ENCODE measurements at places on chromosomes 6 and 20.

DNA sequence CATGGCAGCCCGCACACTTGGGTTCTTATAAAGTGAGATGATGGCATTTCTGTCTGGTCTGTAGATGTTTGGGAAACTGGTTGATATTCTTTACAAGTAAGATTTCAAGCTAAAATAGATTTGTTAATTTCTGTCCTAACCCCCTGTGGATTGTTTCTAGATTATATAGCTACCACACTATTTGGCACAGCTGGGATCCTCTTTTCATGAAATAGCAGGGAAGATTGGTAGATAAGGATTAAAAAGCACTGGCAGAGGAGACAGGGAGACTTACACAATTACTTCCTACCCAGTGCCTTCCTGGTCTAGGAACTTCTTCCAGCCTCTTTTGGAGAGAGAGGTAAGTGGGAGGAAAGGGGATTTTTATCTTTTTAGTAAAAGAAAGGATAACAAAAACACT is 13.2 kb upstream of the ATXN1 start:
- no peak for DNase-seq

DNA sequence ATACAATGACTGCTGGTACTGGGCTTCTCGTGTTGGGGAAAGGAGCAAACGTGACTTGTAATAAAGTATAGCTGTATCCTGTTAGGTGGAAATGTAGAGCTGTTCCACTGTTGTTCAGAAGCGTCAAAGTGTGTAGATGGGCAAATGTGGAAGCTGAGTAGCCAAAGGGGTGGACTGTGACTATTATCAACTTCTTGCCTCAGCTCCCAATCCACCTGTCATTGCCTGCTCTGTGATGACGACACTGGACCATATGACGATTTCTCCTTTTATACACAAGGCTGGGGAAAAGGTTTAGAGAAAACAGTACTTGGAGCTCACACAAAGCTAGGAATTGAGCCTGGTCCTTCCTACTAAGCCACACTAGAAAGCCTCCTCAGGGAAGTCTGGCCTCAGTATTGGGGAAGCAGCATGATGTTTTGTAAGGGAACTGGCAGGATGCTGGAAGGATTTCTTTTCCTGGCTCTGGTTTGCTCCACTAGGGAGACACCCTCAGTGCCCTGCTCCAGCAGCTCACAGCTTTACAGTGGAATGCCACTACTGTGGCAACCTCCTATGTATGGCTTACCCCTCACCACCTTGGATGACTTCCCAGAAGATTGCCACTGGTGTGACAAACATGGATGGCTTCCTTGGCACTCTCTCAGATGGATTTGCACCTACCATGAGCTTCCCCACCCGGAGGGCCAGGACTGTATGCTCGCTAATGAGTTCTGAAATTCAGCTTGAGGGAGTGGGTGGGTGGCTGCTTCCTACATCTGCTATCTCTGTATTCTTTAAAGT is 20.0 kb downstream of the CD164 start:
- no peak for DNase-seq

- no peak for DNase-seq
Measured at GRCh38 chr6:33820243-33820642, 16.4 kb upstream of the MLN start.

DNA sequence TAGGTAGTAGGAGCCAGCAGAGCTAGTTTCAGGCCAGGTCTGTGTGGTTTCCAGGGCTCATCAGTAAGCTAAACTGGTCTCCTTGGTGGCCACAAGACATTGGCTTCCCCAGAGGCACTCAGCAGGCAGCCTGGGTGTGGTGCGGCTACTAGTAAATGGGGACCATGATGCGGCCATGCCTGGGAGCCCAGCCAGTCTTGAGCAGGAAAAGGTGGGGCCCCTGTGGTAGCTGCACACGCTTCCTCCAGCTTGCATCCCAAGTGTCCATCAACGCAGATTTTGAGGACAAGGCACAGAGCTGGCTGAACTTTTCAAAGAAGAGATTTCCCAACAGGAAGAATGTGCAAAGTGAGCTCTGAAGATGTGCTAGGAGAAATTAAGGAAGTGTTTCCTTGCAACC is 107.4 kb upstream of the NAA20 start:
- no peak for DNase-seq

- DNase-seq: no peak
Measured at GRCh38 chr6:29954272-29954671, 11.9 kb downstream of the HLA-A start.
